Fibroblast of skin of abdomen (primary cell): ENCODE measurements at places on chromosomes 11 and 22.
A peak's percentile ranks its signal among the peaks of the same experiment; 100 is the strongest.

DNA sequence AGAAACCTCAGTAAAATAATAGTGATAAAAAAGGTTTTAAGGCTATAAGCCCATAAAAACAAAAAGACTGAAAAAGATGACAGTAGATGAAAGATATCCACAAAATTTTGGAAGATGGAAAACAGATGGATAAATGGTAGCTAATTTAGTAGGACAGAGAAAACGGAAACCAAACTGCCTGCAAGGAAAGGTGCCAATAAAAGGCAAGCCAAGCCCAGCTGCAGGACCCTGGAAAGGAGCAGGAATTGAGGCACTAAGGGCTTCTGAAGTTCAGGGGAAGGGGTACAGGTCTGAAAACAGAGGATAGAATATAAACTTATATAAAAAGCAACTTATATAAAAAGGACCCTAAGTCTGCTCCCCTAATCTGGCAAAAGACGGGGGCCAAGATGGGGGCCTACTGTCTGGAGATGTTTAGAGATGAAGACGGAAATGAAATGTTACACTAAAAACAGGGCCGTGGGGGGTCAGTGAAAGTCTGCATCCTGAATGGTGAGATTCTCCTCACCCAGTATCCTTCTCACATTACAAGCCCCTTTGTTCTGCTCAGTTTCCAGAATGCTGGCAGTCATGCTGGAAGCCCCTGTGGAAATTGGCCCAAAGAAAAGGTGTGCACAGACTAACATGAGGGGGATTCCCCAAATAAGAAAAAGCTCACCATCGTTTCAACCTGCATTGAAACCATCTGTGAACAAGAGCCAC lies 269.3 kb upstream of the PITPNB start:
- no peak for DNase-seq

DNA sequence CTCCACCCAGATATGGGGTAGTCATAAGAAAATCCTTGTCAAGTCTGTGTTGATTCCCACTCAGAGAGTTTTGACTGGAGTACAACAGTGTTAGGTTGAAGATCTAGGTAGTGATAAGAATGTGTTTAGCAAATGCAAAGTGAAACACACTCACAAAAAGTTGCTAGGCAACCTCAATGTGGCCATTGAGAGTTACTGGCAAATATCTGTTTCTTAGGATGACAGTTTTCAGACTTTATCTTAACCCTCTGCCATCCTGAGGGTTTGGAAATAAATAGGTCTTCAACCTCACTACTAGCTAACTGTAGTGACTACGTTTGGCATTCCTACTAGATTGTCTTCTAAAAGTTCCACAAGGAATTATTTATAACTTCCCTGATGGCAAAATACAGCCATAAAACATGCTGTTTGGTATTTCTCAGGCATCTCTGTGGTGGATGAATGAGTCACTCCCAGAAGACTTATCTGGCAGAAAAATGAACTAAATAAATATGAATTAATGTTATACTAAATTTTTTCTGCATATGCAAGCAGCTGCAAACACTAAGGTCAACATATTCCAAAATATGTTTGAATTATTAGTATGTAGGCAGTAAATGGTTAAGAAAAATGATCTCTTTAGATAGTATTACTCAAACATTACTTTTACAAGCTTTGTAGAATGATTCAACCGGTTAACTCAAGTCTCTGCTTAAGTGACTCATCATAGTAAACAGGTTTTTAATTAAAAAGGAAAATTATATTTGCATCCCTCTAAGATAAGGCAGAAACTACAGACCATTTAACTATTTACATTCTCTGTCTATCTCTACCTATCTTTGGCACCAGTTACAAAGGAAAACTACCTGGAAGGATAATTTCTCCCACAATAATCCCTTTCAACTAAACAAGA lies 17.1 kb upstream of the SYTL2 start:
- DNase-seq, result peak; percentile 96

GRCh38 chr11:95301474-95301873 lies 70.5 kb upstream of the SESN3 start:
- no peak for DNase-seq

DNA sequence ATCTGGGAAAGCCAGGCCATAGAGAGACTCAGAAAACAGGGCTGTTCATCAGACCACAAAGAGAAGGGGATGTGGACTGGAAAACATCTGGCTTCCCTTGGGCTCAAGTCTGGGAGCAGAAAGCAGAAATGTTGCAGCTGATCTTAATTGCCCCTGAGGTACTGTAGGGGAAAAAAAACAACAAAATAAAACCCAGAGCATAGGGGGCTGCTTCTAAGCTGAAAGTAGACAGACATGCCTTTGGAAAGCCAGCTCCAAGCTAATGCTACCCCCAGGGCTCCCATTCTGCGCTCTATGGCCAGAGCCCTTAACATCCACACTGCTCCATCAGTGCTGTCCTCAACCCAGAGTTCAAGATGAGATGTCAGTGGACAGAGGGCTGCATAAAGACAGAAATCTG lies 2.0 kb upstream of the PACSIN3 start:
- no peak for DNase-seq

- no peak for DNase-seq
These were observed 186.9 kb downstream of the EFCAB6 start for GRCh38 chr22:43625242-43625641.

DNA sequence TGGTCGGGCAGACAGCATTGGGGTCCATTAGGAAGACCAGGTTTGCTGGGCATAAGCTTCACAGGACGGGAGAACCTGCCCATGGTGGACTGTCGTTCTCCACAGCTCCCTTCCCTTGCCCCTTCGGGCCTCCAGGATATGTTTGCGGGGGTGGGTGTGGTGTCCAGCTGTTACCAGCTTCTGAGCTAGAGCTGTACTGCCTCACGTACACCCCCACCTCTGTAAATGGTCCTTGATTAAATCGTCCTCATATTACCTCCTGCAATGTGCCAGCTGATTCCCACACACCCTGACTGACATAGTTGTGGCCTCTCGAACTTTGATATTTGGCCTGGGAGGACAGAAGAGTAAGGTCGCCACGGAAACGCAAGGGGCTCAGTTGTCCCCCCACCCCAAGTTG lies 16.2 kb upstream of the BCR start:
- DNase-seq, result no peak

DNA sequence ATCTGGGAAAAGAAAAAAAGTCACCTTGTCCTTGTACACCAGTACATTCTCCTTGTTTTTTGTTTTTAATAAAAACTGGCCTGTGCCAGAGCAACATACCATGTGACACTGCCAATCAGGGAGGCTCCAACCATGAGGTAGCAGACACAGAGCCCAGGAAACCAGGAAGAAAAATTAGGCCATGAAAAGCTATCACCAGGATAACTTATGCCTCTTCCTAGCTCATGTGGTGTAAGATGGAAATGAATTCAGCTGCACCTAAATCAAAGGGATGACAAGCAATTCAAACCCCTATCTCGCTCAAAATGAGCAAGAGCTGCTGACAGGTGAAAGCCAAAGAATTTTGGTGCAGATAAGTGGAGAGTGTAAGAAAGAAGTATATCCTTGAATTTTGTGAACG lies 7.7 kb downstream of the DRD2 start:
- DNase-seq, result no peak

GRCh38 chr11:113238721-113239120 lies 75.7 kb upstream of the TTC12 start:
- no peak for DNase-seq

DNA sequence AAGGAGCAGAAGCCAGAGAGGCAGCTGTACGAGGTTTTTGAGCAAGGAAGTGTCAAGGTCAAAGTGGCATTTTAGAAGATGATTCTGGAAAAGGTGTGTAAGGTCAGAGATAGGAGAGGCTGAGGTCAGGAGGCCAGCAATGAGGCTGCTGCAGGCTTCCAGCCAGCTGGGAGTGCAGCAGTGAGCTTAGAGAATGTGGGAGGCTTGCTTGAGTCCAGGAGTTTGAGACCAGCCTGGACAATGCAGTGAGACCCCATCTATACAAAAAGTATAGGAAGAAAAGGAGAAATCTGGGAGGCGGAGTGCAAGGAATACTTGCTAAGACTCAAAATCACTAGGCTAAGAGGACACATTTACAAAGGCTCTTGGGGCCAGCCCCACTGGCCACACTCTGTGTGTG lies 96.5 kb downstream of the GRIK4 start:
- no peak for DNase-seq

DNA sequence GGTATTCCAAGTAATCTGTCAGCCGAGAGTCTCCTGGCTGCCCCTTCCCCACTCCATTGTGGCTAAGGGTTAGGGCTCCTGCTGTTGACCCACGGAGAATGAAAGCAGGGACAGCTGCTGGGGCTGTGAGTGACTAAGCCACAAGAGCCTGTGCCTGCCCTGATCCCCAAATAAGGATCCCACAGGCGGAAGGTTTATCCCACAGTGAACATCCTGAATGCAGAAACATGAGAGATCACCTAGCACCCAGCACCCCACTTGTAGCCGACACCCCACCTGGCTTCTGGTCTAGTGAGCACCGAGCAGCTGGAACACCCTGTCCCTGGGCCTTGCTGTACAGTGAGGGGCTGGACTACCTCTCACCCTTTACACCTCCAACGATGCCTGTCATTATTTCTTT lies 117.7 kb upstream of the LMO1 start:
- DNase-seq, result no peak

- no peak for DNase-seq
These were observed 83.2 kb downstream of the ZNF280B start for GRCh38 chr22:22425356-22425755.
